ENCODE measurements at places on chromosomes 11 and 22. TPM values are rescaled to one million over a fixed set of nuclear protein-coding genes. Genes with fewer than 3 reads are reported as not detected.

The COMMD9 gene
- 33.0 TPM for total RNA-seq

- DNase-seq, result peak; percentile 61
Observed at GRCh38 chr11:94151903-94152677, 23.4 kb downstream of the PANX1 start.

The ENTHD1 gene
- total RNA-seq, result 0.59 TPM

The MTA2 gene
- 159 TPM for total RNA-seq

- no peak for DNase-seq
Observed at GRCh38 chr11:122165607-122166371, 49.8 kb upstream of the BLID start.

- DNase-seq, result no peak
Observed at GRCh38 chr11:15852179-15852578, 504.2 kb downstream of the SOX6 start.

- no peak for DNase-seq
Observed at GRCh38 chr22:48530666-48531065, 1297.0 kb downstream of the BRD1 start.

- DNase-seq, result no peak
Observed at GRCh38 chr22:44172370-44173108, 8.2 kb upstream of the PARVG start.

The SAA4 gene
- total RNA-seq, result not detected

GRCh38 chr11:77191823-77192495, 63.9 kb downstream of the MYO7A start:
- peak; percentile 81 for DNase-seq

The SORL1 gene
- 68.0 TPM for total RNA-seq

DNA sequence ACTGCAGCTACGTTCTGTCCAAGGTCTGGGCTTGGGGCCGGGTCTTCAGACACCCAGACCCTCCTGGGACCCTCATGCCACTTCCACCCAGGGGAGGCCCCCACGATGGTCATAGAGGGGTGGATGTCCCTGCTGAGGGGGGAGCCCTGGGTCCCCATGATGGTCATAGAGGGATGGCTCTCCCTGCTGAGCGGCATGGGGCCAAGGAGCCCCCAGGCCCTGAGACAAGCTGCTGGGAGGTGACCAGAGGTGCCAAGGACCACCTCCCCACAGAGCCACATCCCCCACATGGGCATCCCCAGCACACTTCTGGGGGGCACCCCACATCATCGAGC, 7.2 kb downstream of the MUC5B start:
- no peak for DNase-seq

The PLAAT4 gene
- 18.7 TPM for total RNA-seq

DNA sequence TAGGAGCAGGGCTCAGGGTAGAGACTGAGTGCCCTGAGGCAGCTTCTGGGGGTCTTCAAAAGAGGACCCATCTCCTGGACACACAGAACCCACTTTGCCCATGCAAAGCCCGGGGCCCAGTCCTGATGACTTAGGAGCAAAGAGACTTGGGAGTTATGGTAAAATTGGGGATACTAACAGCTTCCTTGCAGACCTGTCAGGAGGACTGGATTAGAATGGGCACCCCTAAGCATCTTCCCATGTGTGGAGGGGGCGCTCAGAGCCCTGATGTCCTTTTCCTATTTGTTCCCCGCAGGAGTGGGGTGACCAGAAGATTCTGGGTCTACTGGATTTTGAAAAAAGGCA, 100.0 kb downstream of the WNT7B start:
- DNase-seq, result no peak

GRCh38 chr22:47160141-47160541, 397.7 kb downstream of the TBC1D22A start:
- no peak for DNase-seq

DNA sequence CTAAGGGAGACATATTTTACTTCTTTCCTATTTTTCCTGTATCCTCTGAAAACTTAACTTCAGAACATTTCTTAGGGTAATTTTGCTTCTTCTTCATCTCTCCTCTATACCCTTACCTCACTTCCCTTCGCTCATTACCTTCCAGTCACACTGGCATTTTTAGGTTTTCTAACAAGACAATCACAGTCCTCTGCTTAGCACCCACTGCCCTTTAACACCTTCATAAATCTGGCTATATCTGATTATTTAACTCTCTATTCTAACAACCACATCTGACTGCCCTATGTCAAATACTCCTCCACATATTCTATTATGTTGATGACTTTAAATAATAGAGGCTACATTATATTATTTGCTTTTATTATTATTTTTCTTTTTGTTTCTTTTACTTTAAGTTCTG, 1058.0 kb upstream of the CNTN5 start:
- no peak for DNase-seq

The ZNF202 gene
- 9.5 TPM for total RNA-seq

All from activated CD4-positive, alpha-beta T cell treated with anti-CD3 and anti-CD28 coated beads for 36 hours (primary cell).